Effector CD8-positive, alpha-beta T cell (primary cell): ENCODE measurements at places on chromosomes 3 and 15.

DNA sequence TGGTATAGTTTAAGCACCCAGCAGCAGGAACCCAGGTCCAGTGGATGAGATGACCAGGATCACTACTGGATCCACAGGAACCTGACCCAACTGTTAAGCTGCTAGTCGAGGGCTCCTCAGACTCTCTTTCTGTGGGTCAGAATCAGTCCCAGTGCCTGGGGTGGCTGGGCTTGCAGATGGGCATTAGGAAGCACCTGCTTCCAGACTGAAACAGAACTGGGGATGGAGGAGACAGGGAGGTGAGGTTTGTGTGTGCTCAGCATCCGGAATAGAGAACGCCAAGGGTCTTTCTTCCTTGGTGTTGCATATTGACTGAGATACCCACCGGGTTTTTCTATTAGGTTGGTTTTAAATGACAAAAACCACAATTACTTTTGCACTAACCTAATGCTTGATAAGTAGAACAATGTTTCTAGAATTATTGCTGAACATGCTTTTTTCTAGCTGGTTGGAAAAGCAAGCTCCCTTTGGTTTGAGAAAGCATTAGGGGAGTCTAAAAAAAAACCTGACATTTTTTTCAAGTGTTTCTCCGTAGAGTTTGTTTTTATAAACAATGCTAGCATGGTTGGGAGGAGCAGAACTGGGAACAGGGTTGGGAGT, 779 bp downstream of the ST3GAL6 start:
- DNase-seq = no peak

DNA sequence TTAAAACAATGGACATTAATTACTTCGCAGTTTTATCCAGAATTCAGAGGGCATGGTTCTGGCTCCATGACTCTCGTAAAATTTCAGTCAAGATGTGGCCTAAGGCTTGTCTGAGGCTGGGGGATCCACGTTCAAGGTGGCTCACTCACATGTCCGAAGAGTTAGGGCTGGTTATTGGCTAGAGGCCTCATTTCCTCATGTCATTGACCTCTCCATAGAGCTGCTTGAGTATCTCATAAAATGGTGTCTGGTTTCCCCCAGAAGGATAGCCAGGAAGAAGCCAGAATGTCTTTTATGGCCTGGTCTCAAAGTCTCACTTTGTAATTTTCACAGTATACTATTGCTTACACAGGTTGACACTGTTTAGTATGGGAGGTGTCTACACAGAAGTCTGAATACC, 67.3 kb upstream of the DCBLD2 start:
- no peak for DNase-seq

DNA sequence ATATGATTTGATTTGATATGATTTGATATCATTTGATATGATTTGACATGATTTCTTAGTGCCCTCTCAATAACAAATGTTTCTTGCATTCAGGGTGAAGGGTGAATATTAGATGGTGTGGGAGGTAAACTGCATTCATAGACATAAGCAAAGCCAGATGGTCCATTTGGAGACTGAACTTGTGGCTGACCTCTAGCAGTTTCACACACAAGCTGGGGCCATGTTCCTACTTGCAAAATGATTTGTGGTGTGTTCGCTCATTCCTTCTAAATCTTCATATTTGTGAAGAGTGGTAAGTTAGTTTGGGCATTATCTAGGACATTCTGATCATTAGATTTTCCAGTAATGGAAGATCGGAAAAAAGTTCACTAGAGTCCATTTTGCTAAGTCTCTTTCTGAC, 40.5 kb upstream of the CCR4 start:
- no peak for DNase-seq

DNA sequence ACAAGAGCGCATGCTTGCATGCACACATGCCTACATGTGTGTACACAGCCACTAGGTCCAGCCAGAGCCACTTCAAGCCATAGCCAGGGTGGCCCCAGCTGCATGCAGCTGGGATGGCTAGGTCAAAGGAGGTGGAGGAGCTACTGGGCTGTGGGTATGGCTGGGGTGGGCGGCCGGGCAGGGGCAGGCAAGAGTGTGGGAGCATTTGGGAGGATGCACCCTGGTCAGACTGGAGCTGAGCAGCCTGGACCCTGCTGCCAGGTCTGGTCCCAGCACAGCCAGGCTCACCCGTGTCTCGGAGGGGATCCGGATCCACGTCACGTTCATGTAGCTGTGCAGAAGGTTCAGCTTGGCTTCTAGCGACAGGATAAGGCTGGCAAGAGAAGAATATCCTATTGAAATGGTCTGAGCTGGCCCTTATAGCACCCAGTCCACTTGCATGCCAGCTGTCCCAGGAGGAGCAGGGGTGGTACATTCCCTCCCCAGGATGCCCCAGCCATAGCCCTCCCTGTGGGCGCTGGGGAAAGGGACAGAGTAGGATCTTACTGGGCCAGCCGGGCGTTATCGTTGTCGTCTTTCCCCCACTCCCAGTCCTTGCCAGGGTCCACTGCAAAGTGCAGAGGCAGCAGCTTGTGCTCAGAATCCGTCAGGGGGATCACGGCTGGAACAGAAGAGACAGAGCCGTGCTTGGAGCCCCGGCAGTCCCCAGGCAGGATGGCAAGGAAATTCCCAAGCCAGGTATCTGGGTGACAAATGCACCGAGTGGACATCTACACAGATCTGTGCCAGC, 160.5 kb downstream of the KLF13 start:
- no peak for DNase-seq

DNA sequence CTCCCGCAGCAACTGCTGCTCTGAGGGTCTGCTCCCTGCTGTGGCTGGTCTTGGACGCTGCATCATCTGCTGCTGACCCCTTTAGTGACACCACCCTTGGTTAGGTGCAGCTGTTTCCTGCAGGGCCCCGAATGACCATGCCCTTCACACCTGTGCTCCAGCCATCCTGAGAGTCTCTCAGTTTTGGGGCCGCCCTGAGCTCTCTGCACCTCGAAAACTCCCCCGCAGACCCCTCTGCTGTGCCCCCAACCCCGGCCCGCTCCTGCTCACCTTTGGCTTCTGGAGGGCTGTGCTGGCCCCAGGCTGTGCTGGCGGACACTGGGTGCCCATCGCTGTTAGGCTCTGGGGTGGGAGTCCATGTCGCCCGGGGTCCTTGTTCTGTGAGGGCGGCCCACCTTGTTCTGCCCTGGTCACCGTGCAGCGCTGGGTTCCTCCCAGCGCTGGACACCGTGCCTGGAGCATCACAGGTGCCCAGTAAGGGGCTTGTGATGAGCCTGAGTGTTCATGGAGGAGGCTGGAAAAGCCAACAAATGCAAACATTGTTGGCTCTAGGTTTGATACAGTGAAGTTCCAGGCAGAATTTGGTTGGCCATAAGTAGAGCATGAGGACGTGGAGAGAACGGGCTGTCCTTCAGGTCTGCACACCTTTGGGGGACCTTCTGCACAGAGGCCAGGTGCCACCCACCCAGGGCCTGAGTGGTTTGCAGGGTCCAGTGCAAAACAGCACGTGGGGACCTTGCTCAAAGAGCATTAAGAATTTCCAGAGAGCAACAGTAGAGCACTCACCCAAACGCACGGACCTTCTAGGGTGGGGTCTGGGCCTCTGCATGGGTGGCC, 12.3 kb downstream of the ABTB1 start:
- no peak for DNase-seq

DNA sequence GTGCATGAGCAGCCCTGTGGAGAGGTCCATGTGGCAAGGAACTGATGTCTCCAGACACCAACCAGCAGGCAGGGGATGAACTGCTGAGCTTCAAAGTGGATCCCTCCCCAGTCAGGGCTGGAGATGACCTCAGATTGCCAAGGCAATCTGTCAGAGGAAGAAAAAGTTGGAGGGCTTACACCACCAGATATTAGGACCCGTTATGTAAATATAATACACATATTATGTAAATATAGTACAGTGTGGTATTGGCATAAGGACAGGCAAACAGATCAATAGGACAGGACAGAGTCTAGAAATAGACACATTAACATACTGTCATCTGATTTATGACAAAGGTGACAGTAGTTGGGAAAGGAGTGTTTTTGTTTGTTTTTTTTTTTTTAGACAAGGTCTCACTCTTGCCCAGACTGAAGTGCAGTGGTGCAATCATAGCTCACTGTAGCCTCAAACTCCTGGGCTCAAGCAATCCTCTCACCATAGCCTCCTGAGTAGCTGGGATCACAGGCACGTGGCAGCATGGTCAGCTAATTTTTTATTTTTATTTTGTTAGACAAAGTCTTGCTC, 18.0 kb upstream of the RAB7A start:
- DNase-seq = no peak

DNA sequence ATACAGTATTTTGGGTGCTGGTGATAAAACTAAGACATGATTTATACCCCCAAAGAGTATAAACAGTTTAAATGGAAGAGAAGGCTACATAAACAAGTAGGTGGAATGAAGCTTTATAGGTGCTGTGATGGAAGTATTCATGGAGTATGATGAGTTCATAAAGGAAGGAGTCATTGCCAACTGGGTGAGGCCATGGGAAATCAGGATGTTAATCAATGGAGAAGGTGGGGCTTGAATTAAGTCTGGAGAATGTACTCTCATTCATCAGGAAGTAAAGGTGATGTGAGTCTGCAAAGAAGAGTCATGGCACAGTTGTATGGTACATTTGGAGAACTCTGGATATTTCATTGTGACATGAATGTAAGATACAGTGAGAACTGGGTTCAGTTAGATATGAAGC, 147.5 kb upstream of the MME start:
- DNase-seq = no peak

DNA sequence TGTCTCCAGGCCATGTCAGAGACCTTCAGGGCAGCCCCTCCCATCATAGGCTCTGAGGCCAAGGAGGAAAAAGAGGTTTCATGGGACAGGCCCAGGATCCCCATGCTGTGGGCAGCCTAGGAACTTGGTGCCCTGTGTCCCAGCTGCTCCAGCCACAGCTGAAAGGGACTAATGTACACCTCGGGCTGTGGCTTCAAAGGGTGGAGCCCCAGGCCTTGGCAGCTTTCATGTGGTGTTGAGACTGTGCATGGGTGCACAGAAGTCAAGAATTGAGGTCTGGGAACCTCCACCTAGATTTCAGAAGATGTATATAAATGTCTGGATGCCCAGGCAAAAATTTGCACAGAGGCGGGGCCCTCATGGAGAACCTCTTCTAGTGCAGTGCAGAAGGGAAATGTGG, 6.6 kb upstream of the SSR3 start:
- DNase-seq = no peak

- DNase-seq = no peak
These were observed 63.6 kb downstream of the LINGO1 start for GRCh38 chr15:77568973-77569728.

DNA sequence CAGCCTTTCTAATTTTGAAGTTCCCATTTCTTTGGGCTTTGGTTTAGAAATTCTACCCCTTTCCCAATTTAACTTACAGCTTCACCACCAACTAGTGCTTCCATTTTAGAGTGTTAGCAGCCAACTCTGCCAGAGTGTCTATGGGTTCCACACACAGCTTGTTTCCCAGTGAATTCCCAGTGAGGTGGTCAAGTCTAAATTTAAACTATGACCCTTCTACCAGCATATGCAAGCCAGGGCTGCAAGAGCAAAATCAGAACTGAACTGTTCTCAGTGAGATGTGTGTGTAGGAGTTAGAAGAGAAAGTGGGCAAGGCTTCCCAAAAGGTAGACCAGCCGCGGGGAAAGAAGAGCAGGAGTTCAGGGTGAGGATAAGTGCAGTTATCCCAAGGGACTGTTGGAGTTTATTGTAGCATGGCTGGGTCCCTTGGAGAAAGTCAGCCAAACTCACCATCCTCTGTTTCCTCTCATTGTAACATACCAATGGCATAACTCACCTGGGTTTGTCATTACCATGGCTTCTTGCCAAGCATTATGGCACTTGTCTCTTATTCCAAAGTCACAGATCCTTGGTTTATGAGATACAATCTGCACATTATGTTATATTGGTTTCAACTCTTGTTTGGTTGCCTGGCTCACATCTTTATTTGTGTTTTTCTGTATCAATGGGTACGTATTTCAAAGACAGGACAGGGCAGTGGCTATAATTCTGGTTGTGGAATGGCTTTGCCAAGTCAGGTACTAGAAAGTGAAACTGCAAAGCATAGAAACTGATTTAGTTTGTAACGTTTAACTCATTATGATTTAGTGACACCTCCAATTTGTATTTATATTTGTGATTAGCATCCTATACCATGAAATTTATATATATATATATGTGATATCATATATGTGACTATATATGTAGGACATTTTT, 130.2 kb upstream of the UMPS start:
- no peak for DNase-seq
